ENCODE measurements at places on chromosomes 7 and 10.

- DNase-seq = no peak
Observed at GRCh38 chr10:63208986-63209385, 75.9 kb downstream of the NRBF2 start.

- DNase-seq = no peak
Observed at GRCh38 chr10:35210961-35211360, 84.3 kb downstream of the CREM start.

DNA sequence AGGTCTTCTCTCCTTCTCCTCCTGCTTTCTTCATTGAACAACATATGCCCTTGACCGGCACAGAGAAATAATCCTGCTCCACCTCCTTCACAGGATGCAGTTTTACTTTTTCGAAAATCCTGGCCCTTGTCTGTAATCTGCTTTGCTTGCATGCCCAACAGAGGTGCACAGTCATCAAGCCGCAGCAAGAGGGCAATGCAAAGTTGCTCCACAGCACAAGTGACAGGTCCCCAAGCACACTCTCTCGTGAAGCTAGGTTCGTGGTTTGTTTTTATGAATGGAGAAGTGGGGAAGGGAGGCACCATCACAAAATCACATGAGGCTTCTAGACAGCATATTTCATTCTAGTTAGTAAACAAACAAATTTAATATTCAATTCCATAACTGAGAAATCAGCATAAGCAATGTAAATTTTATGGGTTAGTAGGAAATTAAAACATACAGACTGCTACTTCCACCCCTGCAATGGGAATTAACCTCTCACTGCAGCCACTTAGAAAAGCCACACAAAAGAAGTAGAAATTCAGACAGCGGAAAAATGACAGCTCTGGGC is 178.8 kb downstream of the TPK1 start:
- no peak for DNase-seq

GRCh38 chr7:30524545-30524944 is 19.9 kb upstream of the GGCT start:
- no peak for DNase-seq

Measured in stimulated activated CD4-positive, alpha-beta T cell treated with anti-CD3 and anti-CD28 coated beads, Interleukin-1b, Interleukin-23, amount 100 ng/mL, for 1 hour (primary cell).